Posterior cingulate gyrus (tissue), 11 donors: ENCODE measurements at places on chromosomes 5 and 9.

DNA sequence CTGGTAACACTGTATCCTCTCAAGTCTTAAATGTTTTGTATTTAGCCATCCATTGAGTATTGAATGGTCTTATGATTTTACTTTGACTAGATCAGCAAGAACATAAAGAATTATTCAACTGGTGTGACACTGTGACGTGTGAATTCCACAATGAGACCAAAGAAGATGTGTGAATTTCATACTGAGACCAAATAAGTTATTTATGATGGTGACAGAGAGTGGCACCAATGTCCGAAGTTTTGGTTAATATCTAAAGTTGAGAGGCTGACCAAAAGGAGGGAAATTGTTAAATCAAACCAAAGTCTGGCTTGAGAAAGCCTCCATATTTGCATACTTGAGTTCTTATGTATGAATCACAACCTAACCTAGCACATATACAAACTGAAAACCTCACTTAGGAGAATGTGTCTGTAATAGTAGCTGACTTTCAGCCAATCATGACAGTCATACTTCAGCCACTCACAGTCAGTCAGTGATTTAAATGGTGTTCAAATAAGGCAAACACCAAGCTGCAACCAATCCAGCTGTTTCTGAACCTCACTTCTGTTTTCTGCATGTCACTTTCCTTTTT lies 31.5 kb upstream of the FAM170A start:
- no peak for DNase-seq

- no peak for DNase-seq
Observed at GRCh38 chr9:133990366-133991213, 1.5 kb downstream of the VAV2 start.

DNA sequence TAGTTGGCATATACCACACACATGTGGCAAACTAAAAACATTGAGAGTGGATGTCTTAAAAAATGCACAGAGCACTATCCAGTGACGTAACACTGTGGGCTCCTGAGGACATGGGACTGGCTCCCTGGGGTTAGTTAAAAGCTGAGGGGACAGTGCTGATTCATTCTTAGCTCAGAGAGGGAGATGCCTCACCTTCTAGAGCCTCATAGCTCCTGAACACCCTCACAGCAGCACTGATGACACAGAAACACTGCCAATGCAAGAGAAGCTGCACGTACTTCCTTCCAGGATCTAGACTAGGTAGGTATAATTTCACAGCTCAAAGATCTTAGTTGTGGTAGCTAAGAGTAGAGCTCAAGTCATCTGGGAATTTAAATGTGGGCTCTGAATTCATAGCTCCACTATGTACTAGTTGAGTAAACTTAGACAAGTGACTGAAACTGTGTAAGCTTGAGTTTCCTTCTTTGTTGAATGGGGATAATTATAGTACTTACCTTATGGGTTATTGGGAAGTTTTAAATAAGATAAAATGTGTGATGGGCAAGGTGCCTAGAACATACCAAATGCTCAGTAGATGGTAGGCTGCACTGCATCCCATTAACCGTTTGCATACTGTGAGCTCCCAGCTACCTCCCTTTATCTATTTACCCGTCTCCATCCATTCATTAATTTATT lies 279.9 kb downstream of the ASTN2 start:
- DNase-seq, result no peak

GRCh38 chr5:172707285-172708182 lies 63.5 kb downstream of the DUSP1 start:
- DNase-seq, result peak; percentile 57

GRCh38 chr5:42772265-42772993 lies 15.8 kb downstream of the CCDC152 start:
- DNase-seq, result no peak

GRCh38 chr9:100167176-100167575 lies 68.1 kb downstream of the INVS start:
- DNase-seq, result no peak

- DNase-seq, result no peak
Observed at GRCh38 chr5:6261256-6261655, 117.1 kb downstream of the MED10 start.

- DNase-seq, result no peak
Observed at GRCh38 chr5:79109527-79110492, 1.8 kb upstream of the BHMT start.

- DNase-seq, result no peak
Observed at GRCh38 chr5:73522989-73523388, 24.7 kb downstream of the BTF3 start.

GRCh38 chr5:11801061-11801460 lies 103.2 kb downstream of the CTNND2 start:
- no peak for DNase-seq
